Activated CD4-positive, alpha-beta T cell treated with anti-CD3 and anti-CD28 coated beads for 36 hours (primary cell): ENCODE measurements at places on chromosomes 2 and 18. TPM values are rescaled to one million over a fixed set of nuclear protein-coding genes. Genes with fewer than 3 reads are reported as not detected.
A peak's percentile ranks its signal among the peaks of the same experiment; 100 is the strongest.

DNA sequence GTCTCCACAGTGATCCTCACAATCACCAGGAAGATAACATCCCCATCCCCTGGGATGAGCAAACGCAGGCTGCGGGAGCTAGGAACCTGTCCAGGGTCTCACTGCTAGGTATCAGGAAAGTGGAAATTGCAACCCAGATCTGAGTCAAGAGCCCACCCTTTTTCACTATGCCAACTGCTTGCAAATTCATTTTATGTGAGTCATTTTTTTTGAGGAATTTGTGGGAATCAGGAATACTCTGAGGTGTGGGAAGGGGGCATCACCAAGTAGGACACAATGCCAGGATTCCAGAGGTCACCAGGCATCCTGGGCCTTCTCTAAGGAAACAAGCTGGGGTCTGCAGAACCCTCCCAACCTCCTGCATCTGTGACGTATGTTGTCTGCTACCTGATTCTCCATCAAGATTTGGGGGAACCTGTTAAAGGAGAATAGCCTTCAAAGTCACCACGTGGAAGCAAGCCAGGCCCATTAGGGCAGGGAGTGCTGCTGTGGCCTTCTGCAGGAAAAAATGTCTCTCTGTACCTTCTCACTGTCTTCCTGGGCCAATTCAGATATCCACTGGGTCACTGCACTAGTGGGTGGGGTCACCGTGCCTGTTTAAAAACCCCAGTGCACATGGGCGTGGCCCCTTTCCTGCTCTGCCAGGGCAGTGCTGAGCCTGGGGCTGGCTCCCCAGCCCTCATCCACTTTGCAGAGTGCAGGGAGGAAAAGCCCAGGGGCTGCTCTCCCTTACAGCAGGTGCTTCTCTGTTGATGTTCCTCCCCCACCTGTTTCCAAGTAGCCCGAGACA lies 50.2 kb downstream of the MCFD2 start:
- no peaks in the 10 kb centered on the region for H3K36me3 ChIP-seq
- no peak for DNase-seq
- no peaks in the 10 kb centered on the region for H3K4me1 ChIP-seq
- no peaks in the 10 kb centered on the region for H3K27me3 ChIP-seq
- no peak overlapping the region for H3K4me3 ChIP-seq

DNA sequence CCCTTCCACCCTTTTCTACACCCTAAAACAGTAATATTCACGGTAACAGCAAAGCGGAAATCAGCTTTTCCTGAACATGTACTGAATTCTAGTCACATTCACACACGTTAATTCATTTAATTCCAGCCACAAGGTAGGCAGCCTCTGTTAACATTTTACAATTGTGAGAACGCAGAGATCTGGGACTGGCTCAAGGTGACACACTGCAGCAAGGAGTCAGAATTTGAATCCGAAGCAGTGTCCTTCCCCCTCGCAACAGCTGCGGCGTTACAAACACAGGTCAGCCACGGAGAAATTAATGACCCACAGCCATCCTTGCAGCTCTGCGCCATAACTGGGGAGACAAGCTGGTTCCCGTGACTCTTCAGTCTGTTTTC lies 818 bp upstream of the SLC20A1 start:
- peaks cover 34% of the 10 kb centered on the region for H3K36me3 ChIP-seq
- peaks cover 61% of the 10 kb centered on the region for H3K4me1 ChIP-seq
- DNase-seq, result no peak
- H3K27me3 ChIP-seq, result no peaks in the 10 kb centered on the region
- peak overlapping the region; percentile 95 for H3K4me3 ChIP-seq
- H3K27ac ChIP-seq, result peak overlapping the region; percentile 74

DNA sequence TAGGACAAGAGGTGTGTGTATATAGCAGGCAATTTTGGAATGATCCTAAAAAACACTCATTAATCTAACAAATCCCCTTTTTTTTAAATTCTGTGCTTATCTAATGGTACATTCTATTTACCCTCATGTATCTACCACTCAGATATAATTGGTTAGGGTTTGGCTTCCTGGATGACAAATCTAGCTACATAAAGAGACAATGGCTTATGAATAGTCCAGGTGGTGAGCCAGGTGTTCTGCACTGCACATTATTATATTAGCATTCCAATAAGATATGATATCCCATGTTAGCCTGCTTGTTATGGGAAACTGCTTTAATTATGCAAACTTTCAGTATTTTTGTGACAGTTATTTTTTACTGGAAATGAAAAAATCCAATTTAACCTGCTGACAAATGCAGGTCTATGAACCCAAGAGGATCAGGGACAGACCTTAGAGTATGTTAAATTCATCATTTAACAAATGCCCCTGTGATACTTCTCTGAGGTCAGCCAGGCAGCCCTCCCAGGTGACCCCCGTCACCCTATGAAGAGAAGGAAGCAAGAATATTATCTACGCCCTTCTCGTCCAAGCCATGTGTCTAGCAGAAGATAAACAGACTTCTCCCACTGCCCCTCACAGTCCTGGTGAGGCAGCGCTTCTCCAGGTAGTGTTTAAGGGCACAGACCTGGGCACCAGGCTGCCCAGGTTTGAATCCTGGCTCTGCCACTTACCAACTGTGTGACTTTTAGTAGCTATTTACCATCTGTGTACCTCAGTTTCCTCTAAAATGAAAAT lies 83.0 kb downstream of the ADD2 start:
- no peak overlapping the region for H3K4me3 ChIP-seq
- no peaks in the 10 kb centered on the region for H3K36me3 ChIP-seq
- no peak for DNase-seq
- H3K27me3 ChIP-seq, result no peaks in the 10 kb centered on the region
- H3K27ac ChIP-seq, result no peak overlapping the region
- H3K4me1 ChIP-seq, result peaks cover 5% of the 10 kb centered on the region

DNA sequence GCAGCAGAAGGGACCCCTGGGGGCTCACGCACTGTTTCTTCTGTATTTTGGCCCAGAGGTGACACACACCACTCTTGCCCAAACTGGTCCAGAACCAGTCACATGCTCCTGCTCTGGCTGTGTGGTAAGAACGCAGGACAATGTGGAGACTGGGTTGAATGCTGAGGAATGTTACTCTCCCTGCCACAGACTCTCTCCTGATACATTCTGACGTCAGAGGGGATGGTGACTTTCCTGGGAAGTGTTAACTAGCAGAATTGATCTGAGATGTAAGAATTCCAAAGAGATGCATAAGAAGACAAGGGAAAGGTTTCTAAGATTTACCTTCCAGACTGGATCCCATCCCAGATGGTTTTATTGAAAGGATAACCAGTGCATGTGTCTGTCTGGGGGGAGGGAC lies 100.8 kb downstream of the ASB1 start:
- peaks cover 16% of the 10 kb centered on the region for H3K27me3 ChIP-seq
- peaks cover 4% of the 10 kb centered on the region for H3K36me3 ChIP-seq
- DNase-seq, result no peak
- no peak overlapping the region for H3K4me3 ChIP-seq
- no peak overlapping the region for H3K27ac ChIP-seq

GLB1L gene
- 4.2 TPM for total RNA-seq

DNA sequence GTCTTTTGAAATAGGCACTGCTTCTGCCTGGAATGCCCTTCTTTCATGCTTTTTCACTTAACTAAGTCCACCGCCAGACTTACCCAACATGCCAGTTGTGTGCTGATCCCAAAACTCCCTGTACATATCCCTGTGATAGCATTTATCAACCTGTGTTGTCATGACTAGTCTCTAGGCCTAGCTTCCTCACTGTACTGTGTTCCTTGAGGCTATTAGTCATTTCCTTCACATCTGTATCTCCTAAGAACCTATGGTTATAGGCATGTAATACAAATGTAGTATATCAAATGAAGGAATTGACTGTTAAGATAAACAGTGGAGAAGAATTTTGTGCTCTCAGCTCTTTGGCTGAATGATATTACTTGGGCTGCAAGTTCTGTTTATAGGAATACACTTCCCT lies 184.3 kb downstream of the CYRIA start:
- no peaks in the 10 kb centered on the region for H3K36me3 ChIP-seq
- no peak overlapping the region for H3K27ac ChIP-seq
- H3K4me1 ChIP-seq, result no peaks in the 10 kb centered on the region

DNA sequence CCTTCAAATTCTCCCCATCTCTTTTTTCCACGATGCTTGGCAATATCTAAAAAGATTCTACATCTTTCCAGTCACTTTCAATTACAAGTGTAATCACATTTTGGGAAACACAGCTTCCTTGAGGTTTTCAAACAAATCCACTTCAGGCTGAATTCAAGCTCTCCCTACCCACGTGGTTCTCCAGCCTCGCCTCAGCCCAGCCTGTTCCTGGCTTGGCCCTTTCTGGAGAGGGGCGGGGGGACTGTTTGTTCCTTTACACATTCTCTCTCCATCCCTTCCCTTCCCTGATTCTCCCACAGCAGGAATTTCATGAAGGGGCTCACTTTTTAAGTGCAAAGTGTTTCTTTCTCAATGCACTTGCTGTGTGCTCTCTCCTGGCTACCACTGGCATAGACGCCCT lies 226.3 kb upstream of the SOX11 start:
- H3K27me3 ChIP-seq, result peaks cover 2% of the 10 kb centered on the region
- H3K4me3 ChIP-seq, result no peak overlapping the region
- no peaks in the 10 kb centered on the region for H3K4me1 ChIP-seq
- DNase-seq, result no peak

GRCh38 chr2:128037649-128038048 lies 9.8 kb upstream of the SAP130 start:
- DNase-seq, result no peak
- no peak overlapping the region for H3K27ac ChIP-seq
- H3K36me3 ChIP-seq, result peaks cover 8% of the 10 kb centered on the region
- no peaks in the 10 kb centered on the region for H3K27me3 ChIP-seq

ABCB11 gene
- not detected for total RNA-seq

IL36A gene
- not detected for total RNA-seq

- no peak for DNase-seq
- no peaks in the 10 kb centered on the region for H3K4me1 ChIP-seq
- H3K27me3 ChIP-seq, result no peaks in the 10 kb centered on the region
- no peaks in the 10 kb centered on the region for H3K36me3 ChIP-seq
- no peak overlapping the region for H3K27ac ChIP-seq
Observed at GRCh38 chr2:34899079-34899478, 1300.0 kb upstream of the FAM98A start.

GRCh38 chr2:179383975-179384374 lies 119.3 kb upstream of the SESTD1 start:
- DNase-seq, result no peak
- peaks cover 6% of the 10 kb centered on the region for H3K27me3 ChIP-seq
- H3K27ac ChIP-seq, result no peak overlapping the region
- no peak overlapping the region for H3K4me3 ChIP-seq
- H3K36me3 ChIP-seq, result no peaks in the 10 kb centered on the region

- no peaks in the 10 kb centered on the region for H3K4me1 ChIP-seq
- no peaks in the 10 kb centered on the region for H3K36me3 ChIP-seq
- no peak overlapping the region for H3K4me3 ChIP-seq
- H3K27ac ChIP-seq, result no peak overlapping the region
Observed at GRCh38 chr2:55150834-55151233, 81.3 kb downstream of the CLHC1 start.

NOSTRIN gene
- not detected for total RNA-seq

DNA sequence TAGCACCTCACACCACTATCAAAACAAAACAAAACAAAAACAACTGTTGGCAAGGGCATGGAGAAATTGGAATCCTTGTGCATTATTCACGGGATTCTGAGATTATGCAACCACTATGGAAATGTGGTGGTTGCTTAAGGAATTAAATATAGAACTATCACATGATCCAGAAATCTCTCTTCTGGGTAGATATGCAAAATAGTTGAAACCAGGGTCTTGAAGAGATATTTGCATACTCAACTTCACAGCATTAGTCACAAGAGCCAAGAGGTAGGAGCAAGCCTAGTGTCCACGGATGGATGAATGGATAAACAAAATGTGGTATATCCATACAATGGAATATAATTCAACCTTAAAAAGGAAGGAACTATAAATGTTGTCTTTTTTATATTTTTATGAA lies 7.0 kb downstream of the TMEM131 start:
- H3K4me3 ChIP-seq, result no peak overlapping the region
- DNase-seq, result no peak
- H3K27me3 ChIP-seq, result no peaks in the 10 kb centered on the region
- no peak overlapping the region for H3K27ac ChIP-seq
- H3K4me1 ChIP-seq, result peaks cover 56% of the 10 kb centered on the region

DNA sequence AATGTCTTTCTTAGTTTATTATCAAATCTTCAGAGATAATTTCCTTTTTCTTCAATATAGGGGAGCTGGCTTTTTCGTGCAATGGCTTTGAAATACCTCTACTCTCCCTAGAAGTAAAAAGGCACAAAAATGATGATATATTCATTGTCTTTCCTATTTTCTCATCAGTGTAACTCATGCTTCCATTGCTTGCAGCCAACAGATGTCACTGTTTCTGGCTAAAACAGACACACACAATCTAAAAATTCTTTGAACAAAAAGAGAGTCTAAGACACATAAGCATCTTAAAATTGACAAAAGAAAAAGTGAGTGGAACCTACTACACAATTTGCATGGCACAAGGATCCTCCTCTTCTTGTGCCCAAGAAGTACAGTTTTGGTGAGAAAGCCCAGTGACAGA lies 448.7 kb upstream of the VRK2 start:
- DNase-seq, result no peak
- H3K36me3 ChIP-seq, result no peaks in the 10 kb centered on the region
- H3K27me3 ChIP-seq, result no peaks in the 10 kb centered on the region
- H3K27ac ChIP-seq, result no peak overlapping the region
- no peaks in the 10 kb centered on the region for H3K4me1 ChIP-seq

- DNase-seq, result peak; percentile 28
- peak overlapping the region; percentile 69 for H3K27ac ChIP-seq
- no peaks in the 10 kb centered on the region for H3K27me3 ChIP-seq
- H3K36me3 ChIP-seq, result no peaks in the 10 kb centered on the region
- peaks cover 27% of the 10 kb centered on the region for H3K4me1 ChIP-seq
- peak overlapping the region; percentile 29 for H3K4me3 ChIP-seq
Observed at GRCh38 chr18:830315-830901, 18.4 kb upstream of the YES1 start.

- no peak for DNase-seq
- no peaks in the 10 kb centered on the region for H3K27me3 ChIP-seq
- H3K27ac ChIP-seq, result no peak overlapping the region
- H3K36me3 ChIP-seq, result peaks cover 3% of the 10 kb centered on the region
- peaks cover 44% of the 10 kb centered on the region for H3K4me1 ChIP-seq
Observed at GRCh38 chr2:157315901-157316300, 9.7 kb downstream of the ERMN start.

- no peaks in the 10 kb centered on the region for H3K4me1 ChIP-seq
- no peak overlapping the region for H3K4me3 ChIP-seq
Observed at GRCh38 chr2:222214885-222215284, 83.9 kb downstream of the PAX3 start.

GRCh38 chr2:66686755-66687154 lies 251.8 kb downstream of the MEIS1 start:
- H3K27me3 ChIP-seq, result no peaks in the 10 kb centered on the region
- no peak for DNase-seq
- no peak overlapping the region for H3K4me3 ChIP-seq
- H3K4me1 ChIP-seq, result no peaks in the 10 kb centered on the region
- no peaks in the 10 kb centered on the region for H3K36me3 ChIP-seq

GRCh38 chr2:20649976-20650375 lies 922 bp downstream of the HS1BP3 start:
- peak overlapping the region; percentile 78 for H3K4me3 ChIP-seq
- no peak for DNase-seq
- peak overlapping the region; percentile 45 for H3K27ac ChIP-seq
- no peaks in the 10 kb centered on the region for H3K27me3 ChIP-seq

CERS6 gene
- total RNA-seq, result 12.9 TPM

GALNT14 gene
- 0.48 TPM for total RNA-seq

GRCh38 chr2:212973347-212973746 lies 178.1 kb downstream of the IKZF2 start:
- H3K4me3 ChIP-seq, result no peak overlapping the region
- DNase-seq, result no peak
- H3K36me3 ChIP-seq, result no peaks in the 10 kb centered on the region
- H3K27ac ChIP-seq, result no peak overlapping the region
